ENCODE measurements at places on chromosomes 3 and 15.
A peak's percentile ranks its signal among the peaks of the same experiment; 100 is the strongest.

GRCh38 chr3:77326586-77326985 is 286.7 kb downstream of the ROBO2 start:
- DNase-seq = no peak

DNA sequence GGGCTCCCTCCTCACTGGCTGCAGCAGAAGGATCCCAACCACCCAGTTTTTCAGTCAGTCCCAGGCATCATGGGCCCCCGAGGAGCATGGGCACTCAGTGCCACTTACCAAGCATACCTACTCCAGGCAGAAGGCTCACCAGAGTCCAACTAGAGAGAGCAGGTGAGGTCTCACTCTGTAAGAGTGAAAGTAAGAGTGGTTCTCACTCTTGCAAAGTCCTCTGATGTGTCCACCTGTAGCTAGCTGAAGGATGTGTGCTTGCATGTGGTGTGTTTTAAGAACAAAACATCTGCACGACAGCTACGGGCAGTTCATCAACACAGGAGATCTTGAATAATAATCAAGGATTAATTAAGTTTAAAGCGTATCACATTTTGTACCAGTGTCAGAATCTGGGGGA is 49.7 kb downstream of the CCK start:
- no peak for DNase-seq

- no peak for DNase-seq
Observed at GRCh38 chr3:196631682-196632045, 7.8 kb upstream of the NRROS start.

GRCh38 chr3:99878005-99878404 is 60.3 kb downstream of the CMSS1 start:
- DNase-seq = no peak

DNA sequence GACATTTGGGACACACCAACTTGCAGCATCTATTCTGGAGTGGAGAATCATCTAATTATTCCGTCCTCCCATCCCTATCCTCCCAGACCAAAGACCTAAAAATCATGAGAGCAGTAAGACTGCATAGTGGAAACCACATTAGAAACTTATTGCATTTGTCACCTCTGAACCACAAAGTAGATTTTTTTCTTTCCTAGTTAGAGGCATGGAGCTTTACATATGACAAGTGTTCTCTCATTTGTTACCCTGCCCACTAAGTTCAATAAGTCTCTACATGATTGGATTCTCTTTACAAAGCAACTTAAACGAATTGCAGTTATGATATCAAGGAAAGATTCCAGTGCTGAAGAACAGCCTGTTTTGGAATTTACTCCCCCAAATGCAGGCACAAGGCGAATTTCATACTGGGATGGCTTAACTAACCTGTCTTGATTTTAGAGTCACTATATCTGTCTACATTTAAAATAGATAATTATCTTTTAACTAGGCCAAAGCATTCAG is 42.3 kb upstream of the LRRFIP2 start:
- DNase-seq = no peak

GRCh38 chr3:19256313-19256712 is 108.0 kb downstream of the KCNH8 start:
- no peak for DNase-seq

GRCh38 chr3:22981166-22981565 is 222.0 kb upstream of the UBE2E2 start:
- no peak for DNase-seq

DNA sequence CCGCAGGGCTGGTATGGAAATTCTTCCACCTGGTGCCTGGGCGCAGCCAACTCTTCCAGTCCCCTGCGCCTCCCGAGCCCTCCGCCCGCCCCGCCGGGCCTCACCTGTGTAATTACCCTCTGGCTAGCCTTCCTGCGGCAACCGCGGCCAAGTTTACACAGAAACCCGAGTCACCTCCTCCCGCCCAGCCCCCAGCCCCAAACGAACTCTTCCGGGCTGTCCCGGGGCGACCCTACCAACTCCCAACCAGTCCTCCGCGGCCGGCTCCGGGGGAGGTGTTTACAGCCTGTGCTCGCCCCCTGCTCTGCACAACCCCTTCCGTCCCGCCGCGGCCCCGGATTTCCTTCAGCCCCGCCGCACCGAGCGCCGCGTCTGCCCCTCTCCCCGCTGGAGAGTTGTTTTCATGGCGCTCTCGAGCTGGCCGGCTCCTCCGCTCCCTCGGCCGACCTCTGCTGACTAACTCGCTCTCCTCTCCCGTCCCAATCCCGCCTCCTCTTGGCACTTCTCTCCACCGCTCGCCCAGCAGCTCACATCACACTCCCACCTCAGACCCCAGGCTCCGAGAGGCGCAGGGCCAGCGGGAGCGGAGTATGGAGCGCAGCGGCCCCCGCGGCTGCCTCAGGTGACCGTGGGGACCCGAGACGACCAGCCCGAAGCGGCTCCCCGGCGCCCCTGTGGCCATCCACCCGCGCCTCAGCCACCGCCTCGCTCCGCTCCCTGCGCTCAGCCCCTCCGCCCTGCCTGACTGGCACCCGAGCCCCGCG is 538 bp downstream of the ATOSA start:
- peak; percentile 74 for DNase-seq

- DNase-seq = peak; percentile 90
Observed at GRCh38 chr15:40776537-40777141, 6.9 kb downstream of the C15orf62 start.

DNA sequence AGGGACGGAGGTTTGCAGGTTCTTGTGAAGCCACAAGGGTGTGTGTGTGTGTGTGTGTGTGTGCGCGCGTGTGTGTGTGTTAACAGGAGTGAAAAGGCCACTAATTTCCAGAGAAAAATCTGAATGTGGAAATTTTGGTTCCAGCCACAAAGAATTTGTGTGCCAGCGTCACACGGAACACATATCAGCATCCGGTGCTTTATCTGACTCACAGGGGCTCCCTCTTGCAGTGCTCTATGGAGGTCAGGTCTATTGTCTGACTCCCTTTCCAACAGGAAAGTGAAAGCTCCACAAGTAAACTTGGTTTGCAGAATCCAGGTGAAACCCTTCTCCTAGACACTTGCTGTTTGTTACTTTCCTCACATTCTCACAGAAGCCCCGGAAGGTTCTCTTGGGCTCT is 6.2 kb downstream of the CLDN11 start:
- DNase-seq = no peak

- no peak for DNase-seq
Observed at GRCh38 chr15:87582169-87582568, 674.4 kb downstream of the NTRK3 start.

DNA sequence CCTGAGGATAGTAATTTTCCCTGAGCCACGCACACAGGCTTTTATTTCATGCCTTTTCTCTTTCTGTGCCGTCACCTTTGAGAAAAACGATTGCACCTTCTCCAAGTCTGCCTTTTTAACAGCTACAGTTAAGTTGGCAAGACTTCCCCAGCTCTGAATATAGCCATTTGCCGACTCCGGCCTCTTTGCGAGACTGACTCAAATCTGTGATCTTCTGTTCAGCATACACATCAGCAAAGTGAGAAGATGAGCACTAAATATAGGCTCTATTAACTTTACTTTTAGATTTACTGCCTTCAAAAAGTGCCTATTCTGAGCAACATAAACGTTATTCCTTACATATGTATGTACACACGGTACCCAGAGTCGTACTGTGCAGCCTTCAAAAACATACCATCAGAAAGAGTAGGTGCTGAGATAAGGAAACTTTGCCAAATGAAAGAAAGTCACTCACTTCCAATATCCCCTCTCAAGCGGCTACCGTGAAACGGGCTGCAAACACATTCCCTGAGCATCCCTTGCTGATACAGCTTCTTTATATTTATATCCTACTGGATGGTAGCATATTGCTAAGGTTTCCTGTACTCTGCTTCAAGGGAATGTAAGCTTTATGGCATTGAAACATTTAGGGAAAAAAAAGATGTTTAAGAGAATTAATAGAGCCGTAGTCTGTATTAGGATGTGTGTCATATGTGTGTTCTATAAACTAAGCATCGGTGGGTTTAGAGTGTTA is 283.3 kb upstream of the TPRG1 start:
- DNase-seq = no peak

- no peak for DNase-seq
Observed at GRCh38 chr3:24263069-24263668, 231.5 kb downstream of the THRB start.

- DNase-seq = no peak
Observed at GRCh38 chr3:143581972-143582722, 266.1 kb downstream of the SLC9A9 start.

DNA sequence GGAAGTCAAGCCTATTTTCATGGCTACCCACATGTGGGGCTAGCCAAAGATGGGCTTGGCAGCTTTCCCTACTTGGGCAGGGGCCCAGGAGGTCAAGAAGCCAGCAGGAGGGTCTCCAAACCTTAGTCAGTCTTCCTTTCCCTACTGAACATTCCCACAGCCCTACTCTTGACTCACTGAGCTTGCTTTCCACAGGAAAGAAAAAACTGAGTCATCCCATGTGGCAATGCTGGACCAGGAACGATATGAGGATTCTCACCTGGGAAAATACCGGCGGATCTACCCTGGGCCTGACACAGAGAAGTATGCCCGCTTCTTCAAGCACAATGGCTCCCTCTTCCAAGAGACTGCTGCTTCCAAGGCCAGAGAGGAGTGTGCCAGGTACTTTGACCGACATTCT is 3.7 kb upstream of the NGRN start:
- no peak for DNase-seq

DNA sequence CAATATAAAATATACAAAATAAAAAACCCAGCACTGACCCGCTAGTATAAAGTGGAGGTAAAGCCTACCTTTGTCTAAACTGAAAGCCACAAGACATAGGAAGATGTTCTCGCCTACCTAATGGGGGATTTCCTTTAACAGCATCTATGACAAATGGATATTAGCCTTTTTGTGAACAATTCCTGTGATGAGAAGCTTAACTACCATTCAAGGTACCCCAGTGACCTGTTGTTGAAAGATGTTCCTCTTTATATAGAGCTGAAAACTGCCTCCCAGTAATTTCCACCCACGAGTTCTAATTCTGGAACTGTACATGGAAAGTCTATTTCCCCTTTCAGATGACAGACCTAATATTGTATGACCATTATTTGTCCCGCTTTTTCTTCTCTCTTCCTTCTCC is 109.8 kb upstream of the RASGRP1 start:
- DNase-seq = no peak

DNA sequence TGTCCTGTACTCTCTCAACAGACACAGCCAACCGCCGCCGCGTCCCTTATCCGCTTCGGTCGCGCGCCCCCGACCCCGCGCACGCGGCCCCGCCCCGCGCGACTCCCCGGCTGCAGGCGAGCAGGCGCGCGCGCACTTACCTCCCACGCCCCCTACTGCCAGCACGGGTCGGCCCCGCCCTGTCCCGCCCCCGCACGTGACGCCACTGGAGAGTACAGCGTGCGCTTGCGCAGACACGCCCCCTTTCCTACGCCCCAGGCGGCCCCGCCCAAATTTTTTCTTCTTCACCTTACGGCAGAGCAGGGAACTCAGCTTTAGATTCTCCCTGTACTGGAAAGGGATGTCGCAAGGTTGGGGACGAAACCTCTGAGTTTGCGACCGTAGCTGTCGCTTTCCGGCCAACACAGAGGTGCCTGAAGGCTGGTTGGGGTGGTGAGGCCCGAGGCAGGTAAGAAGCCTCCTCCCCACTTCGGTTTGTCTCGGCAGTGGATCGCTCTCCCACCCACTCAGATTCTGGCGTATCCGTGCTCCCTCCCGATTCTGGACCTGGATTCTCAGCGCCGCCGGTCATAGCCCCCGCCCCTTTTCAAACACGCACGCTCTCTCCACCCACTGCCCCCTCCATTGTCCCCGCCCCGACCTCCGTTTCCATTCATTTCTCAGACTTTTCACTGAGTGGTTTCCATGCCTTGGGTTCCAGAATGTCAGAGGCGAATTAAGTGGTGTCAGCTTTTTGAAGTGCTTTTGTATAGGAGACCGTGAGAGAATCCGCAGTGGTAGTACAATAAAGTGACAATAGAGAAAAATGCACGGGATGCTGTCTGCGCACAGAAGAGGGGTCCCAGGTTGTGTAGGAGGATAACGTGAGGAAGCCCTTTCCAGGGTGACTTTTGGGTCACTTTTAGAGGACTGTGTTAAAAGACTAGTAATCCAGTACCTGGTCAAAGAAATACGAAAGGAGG is at the start of the genes MYO9A and SENP8:
Gene MYO9A (minus strand): TSS at position 134 of the 962 bp plus-strand sequence. CDS start 71,587 bp downstream, outside the sequence.
Gene SENP8 (plus strand): TSS at position 387 of the 962 bp plus-strand sequence. CDS start 21,221 bp downstream, outside the sequence.
- DNase-seq = peak; percentile 97

- DNase-seq = no peak
Observed at GRCh38 chr3:193915613-193916012, 220.3 kb upstream of the HES1 start.

- no peak for DNase-seq
Observed at GRCh38 chr3:22982981-22983587, 220.0 kb upstream of the UBE2E2 start.

DNA sequence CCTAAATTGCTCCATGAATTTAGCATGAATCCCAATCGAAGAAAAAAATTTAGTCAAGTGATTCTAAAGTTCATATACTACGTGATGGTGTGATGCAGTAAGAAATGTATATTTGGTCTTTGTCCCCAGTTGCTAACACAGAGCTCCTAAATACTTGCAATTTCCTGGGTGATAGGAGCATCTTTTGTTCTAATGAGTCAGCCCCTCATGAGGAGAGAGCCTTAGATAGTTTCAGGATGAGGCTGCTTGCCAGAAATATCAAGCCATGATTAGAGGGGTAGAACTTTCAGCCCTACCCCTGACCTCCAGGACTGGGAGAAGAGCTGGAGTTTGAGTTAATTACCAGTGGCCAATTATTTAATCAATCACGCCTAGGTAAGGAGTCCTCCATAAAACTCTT is 170.2 kb downstream of the PDE8A start:
- DNase-seq = no peak

DNA sequence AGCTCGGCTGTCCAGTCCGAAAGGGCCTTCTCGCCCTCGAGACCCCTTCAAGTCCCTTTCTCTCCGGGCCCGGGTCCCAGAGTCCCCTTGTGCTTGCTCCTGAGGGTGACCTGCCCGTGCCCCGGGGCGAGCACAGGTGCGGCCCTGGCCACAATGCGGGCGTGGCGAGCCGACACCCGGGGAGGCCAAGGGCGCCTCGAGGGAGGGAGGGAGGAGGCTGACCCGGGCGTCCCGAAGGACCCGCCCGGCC is 810 bp upstream of the MEF2A start:
- no peak for DNase-seq
